ENCODE measurements at places on chromosomes 2 and 18.

- no peak for DNase-seq
Measured at GRCh38 chr2:102049756-102050443, 58.1 kb downstream of the IL1R2 start.

- DNase-seq = peak; percentile 46
Measured at GRCh38 chr2:104638190-104638858, 215.6 kb upstream of the POU3F3 start.

- no peak for DNase-seq
Measured at GRCh38 chr2:75709297-75709696, 1.4 kb downstream of the GCFC2 start.

GRCh38 chr18:45270289-45270771 lies 344.9 kb upstream of the SLC14A2 start:
- no peak for DNase-seq

DNA sequence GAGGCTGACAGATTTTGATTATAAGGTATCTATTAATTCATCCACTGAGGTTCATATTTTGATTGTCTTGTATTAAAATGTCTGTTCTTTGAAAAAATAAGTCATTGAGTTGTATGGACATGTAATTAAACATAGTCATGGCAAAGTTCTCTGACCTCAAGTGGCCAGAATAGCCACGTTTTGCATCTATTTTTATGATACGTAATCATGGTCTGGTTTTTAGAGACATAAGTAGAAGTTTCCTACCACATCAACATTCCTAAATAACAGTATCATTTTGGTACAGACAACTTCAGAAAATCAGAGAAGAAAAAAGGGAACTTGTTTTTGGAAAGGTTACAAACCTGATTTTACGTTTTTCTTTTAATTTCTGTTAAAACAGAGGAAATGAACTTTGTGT lies 47.6 kb downstream of the COL5A2 start:
- DNase-seq = no peak

- DNase-seq = no peak
Measured at GRCh38 chr18:42617221-42617620, 498.3 kb downstream of the RIT2 start.

DNA sequence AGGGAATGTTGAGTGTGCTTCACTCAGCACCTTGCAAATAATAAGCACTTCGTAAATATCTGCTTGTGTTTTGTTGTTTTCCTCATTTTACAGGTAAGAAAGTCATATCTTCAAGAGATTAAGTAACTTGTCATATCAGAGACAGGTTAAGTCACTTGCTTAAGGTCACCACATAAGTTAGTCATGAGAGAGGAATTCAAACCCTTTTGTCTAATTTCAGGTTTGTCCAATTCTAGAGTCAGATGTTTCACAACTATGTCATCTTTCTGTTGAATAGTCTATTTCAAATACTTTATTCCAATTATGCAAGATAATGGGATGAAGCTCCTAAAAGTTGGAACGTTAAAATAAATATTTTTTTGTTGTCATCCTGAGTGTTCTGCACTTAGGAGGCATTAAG lies 13.5 kb upstream of the CUL3 start:
- DNase-seq = no peak

DNA sequence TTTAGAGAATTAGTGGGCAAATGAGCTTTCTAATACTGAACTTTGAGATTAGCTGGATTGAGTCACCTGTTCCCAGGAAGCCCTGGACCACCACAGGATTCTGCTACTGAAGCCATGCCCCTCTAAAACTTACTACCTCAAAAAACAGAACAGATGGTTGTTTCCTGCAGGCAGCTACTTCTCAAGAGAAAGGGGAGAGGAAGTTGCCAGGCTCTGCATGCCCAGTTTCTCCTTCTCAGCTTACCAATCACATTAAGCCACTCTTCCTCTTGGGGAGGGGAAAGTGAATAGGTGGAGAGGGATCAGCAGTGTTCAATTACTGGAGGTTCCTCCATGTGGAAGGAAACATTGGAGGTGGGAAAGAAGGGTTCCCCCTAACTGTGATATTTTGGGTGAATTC lies 24.9 kb upstream of the C1GALT1C1L start:
- no peak for DNase-seq

- no peak for DNase-seq
Measured at GRCh38 chr2:64757126-64757525, 103.4 kb upstream of the SERTAD2 start.

Data from NCI-H1417 (cell line).